Stimulated activated CD8-positive, alpha-beta memory T cell treated with anti-CD3 and anti-CD28 coated beads, Interleukin-15, amount 100 ng/mL, for 48 hours (primary cell): ENCODE measurements at places on chromosomes 7 and 10.

DNA sequence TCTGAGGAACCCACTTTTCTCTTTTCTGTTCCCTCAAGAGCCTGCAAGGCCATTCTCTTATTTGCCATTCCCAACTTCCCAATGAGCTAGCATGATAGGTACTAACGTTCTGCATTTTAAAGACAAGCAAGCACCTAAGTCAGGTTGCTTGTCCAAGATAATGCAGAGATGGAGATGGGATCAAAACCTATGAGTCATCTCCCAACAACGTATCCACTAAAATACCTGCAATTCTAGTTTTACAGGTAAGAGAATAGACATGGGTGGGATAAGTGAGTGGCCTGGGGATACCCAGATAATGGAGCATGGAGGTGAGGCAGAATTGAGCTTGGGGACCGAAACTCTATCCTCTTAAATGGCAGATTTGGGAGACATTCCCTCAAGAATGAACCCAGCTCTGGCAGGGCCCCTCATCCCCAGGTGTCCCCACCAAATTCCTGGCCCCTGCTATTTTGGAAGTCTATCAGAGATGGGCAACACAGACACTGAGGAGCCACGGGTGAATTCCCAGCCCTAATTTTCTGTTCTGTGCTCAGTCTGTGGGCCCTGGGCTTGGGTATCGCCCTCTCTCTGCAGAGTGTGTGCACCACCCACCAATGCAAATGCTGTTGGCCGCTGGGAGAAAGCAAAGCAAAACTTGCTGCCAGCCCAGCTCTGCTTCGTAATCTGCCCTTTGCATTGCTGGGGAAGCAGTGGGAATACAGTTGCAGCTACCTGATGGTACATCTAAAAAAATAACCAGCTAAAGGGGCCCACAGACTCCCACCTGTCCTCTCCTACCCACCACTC lies 98.3 kb downstream of the KCNMA1 start:
- DNase-seq, result no peak

DNA sequence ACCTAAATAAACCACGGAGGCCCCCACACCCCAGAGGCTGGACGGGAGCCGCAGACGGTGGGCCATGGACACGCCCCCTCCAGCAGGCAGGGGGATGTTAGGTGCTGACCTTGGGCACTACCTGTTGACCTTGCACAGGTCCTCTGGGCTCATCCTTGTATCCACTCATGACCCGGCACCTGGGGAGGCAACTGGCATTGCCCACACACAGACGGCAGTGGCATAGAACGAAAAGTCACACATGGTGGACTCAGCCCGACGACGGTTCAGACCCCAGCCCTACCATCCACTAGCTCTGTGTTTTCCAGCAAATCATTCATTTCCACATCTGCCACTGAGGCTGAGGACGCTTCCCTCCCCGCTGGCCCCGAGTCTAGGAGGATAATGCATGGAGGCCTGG lies 247.7 kb upstream of the PPP2R2D start:
- no peak for DNase-seq

DNA sequence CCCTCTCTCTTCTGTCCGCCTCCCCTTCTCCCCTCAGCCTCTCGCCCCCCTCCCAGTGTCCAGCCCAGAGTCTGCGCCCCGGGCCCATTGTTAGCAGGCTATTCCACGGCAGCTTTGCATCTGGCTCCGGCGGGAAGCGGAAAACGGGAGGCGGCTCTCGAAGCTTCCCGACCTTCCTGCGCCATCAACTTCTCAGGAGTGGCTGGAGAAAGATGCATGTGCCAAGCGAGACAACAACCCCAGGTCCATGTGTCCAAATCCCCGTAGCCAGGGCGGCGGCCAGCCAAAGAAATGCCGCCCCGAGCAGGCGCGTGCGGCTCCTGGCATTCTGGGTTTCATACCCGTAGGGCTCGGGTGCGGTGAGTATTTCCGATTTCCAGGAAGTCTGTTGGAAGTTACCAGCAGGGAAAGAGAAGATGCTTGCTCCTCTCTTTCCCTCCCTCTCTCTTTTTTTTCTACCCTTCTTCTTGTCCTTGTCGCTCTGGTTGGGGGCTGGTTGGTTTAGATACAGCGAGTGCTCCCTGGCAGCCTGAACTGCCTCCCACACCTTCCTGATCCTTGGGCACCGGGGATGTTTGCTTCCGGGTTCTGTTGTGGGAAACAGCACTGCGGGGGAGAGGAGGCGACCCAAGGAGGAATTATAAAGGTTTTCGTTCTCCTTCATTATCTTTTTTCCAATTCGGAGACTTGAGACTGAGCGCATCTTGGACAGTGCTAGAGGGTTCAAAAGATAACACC lies 1.2 kb upstream of the HOXA2 start:
- DNase-seq, result no peak

- no peak for DNase-seq
Observed at GRCh38 chr7:79034730-79035129, 418.7 kb downstream of the MAGI2 start.

DNA sequence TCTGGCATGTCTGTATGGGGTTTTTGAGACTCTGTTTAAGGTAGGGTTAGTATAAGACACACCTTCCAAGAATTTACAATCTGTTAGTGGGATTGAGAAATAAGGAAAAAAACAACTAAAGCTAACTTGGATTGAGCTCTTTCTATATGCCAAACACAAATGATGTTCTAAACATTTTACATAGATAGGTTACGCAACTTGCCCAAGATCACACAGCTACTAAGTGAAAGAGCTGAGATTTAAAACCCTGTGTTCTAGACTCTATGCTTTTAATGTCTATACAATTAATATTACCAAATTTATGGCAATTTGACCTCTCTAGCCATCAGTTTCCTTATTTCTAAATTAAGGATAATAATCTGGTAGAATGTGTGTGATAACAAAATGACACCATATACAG lies 1056.2 kb downstream of the LRMDA start:
- no peak for DNase-seq

DNA sequence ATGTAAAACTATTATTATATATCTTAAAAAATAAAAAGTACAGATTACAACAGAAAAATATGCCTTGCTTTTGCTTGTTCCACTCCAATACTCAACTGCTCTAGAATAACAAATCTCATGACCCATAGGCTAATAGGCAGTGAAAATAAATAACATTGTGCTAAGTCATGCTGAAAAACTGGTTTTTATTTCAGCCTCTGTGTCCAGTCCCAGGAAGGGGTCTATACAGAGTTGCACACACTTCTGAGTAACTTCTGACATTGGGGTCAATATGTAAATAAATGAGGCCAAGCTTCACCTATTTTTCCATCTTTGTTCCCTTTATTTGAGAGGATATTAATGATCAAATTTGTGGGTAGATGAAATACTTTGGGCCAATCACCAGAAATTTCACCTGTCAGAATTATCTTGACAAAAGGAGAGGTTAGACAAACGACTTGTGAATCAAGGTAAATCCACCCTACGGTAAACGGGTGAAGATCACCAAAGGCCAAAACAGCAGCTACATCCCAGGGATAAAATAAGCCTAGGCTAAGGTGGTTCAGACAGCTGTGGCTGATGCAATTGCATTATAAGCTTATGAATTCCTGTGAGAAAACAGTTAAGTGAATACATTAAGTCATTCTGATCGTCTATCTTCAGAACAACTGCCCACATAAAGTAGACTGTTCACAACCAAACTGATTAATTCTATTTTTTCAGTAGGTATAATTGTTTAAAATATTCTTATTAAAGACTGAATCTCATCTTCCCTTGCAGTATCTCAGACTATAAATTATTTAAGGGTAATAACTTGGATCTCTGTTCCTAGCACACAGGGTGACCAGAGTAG lies 87.5 kb downstream of the UBE2H start:
- DNase-seq, result no peak

DNA sequence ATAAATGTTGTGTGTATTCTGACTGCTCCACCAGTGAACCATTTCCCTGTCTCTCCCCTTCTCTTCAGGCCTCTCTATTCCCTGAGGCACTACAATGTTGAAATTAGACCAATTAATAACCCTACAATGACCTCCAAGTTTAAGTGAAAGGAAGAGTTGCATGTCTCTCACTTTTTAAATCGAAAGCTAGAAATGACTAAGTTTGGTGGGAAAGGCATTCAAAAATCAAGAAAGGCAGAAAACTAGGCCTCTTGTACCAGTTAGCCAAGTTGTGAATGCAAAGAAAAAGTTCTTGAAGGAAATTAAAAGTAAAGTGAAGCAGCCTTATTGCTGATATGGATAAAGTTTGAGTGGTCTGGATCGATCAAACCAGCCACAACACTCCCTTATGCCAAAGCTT lies 198.3 kb upstream of the YAE1 start:
- DNase-seq, result no peak

GRCh38 chr10:71706216-71707121 lies 13.1 kb downstream of the C10orf105 start:
- no peak for DNase-seq
